Common myeloid progenitor, CD34-positive (primary cell): ENCODE measurements at places on chromosomes 13 and 19.

DNA sequence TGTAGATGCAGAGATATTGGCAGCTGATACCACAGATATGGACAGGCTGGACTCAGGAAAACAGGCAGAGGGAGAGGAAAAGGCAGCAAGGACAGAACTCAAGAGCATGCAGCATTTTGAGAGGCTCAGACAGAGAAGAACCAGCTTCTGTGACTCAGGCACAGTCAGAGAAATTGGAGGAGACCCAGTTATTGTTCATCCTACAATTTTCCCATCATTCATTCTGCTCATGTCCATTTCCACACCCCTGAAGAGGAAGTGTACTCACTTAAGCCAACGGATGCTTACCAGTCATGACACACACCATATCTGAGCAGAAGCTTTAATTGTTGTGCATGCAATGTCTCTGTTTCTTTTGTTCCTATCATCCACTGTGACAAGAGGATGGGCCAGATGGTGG lies 359.8 kb upstream of the HTR2A start:
- DNase-seq: no peak

GRCh38 chr13:103289681-103290080 lies 223.5 kb upstream of the SLC10A2 start:
- DNase-seq: no peak

- no peak for DNase-seq
These were observed 27.4 kb upstream of the VN1R4 start for GRCh38 chr19:53294786-53295441.

DNA sequence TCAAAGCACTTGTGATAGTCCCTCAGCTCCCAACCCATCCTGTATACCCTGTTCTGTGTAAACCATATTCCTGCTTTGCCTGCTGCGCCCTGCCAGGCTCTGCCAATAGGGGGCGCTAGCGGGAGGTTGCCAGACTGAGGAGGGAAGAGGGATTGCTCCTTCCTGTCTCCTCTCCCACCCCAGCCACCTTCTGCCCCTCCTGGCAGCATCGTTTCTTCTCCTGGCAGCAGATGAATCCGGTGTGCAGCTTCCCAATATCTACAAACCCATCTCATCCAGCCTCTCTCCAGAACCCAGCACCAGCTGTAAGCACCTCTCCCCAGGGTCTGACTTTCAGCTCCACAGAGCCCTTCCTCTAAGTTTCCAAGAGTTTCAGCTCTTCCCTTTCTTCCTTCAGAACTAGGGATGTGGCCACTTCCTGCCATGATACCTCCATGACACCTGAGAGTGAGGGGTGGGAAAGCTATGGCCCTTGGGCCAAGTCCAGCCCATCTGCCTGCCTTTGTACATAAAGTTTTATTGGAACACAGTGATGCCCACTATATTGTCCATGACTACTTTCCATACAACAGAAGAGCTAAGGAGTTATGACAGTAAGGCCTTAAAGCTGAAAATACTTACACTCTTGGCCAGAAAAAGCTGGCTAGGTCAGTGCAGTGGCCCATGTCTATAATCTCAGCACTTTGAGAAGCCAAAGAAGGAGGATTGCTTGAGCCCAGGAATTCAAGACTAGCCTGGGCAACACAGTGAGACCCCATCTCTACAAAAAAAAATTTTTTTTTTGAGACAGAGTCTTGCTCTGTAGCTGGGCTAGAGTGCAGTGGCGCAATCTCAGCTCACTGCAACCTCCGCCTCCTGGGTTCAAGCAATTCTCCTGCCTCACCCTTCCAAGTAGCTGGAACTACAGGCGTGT lies 34.5 kb upstream of the ATP1A3 start:
- DNase-seq: no peak

DNA sequence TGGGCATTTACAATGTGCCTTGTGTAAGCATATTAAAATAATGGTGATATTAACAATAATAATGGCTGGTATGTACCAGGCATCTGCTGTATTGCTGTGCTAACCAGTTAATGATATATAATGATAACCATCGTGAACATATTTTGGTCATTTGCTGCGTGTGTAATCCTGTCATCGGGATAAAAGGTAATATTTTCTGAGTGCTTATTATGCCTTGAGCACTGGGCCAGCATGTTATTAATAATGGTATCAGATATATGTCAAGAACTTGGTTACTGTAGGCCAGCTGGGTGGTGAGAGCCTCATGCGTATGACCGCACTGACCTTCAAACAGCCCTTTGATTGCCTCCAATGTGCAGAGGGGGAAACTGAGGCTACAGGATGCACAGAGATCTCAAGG lies 22.2 kb upstream of the FXYD3 start:
- no peak for DNase-seq

- DNase-seq: no peak
These were observed 147.7 kb downstream of the GGACT start for GRCh38 chr13:100440751-100441425.

- no peak for DNase-seq
These were observed 50.7 kb upstream of the PNMA8B start for GRCh38 chr19:46546194-46546896.
